ENCODE measurements at places on chromosomes 12 and 14.

DNA sequence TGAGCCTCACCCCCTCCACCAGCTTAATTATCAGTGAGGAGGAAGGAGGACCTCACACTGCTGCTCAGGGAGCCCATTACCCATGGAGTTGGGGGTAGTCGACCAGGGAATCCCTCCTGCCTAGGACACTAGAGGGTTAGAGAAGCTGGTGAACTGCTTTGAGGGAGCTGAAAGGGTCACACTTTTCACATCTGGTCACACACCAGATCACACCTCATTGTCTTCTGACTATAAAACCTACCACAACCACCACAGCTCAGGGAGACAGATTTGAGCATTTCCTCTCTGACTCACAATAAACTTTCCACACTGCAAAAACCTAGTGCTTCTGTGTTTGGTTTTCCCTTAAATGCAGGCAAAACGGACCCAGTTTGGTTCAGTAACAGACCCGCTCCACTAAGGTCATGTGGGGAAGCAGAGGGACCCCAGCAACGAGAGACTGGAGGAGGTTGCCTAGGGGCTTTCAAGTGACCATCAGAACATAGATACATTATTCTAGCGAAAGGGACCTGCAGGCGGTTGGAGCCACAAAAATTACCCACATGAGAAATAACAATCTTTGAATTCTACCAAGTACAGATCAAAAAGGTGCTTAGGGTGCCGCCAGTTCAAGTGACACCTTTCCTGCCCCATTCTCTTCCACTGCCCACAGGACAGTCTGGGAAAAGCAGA lies 151.4 kb upstream of the AVPR1A start:
- peak overlapping the region; percentile 12 for H3K4me3 ChIP-seq
- H3K27me3 ChIP-seq: peaks cover 5% of the 10 kb centered on the region
- DNase-seq: peak; percentile 38
- H3K4me1 ChIP-seq: peaks cover 8% of the 10 kb centered on the region
- no peaks in the 10 kb centered on the region for H3K36me3 ChIP-seq
- H3K27ac ChIP-seq: no peak overlapping the region

- H3K4me3 ChIP-seq: peak overlapping the region; percentile 91
- H3K4me1 ChIP-seq: peaks cover 23% of the 10 kb centered on the region
- no peak for DNase-seq
- H3K36me3 ChIP-seq: no peaks in the 10 kb centered on the region
- H3K27ac ChIP-seq: peak overlapping the region; percentile 95
- H3K27me3 ChIP-seq: peaks cover 6% of the 10 kb centered on the region
Observed at GRCh38 chr12:46382408-46382963, 9.9 kb upstream of the SLC38A2 start.

- no peak for DNase-seq
- H3K36me3 ChIP-seq: no peaks in the 10 kb centered on the region
- no peaks in the 10 kb centered on the region for H3K27me3 ChIP-seq
- no peak overlapping the region for H3K27ac ChIP-seq
Observed at GRCh38 chr12:115149685-115150378, 465.9 kb upstream of the TBX3 start.

DNA sequence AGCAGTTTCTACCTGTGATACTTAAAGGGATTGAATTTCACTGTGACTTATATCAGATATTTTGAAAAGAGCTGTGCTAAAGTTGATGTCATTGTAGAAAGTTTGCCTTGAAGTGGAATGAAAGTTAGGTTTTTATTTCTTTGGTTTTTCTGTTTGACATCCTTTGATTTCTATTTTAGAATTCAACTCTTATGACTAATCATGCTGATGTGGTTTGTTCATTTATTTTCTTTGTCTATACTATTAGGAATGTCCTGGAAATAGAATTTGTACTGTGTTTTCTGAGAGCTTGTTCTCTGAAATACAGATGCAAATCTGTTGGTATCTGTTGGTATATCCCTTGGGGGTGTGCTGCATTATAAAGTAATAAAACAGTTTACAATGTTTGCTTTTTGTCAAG lies 3.3 kb downstream of the CNOT2 start:
- H3K4me3 ChIP-seq: no peak overlapping the region
- H3K27ac ChIP-seq: peak overlapping the region; percentile 3
- peaks cover 91% of the 10 kb centered on the region for H3K4me1 ChIP-seq
- peaks cover 30% of the 10 kb centered on the region for H3K27me3 ChIP-seq
- H3K36me3 ChIP-seq: no peaks in the 10 kb centered on the region

DNA sequence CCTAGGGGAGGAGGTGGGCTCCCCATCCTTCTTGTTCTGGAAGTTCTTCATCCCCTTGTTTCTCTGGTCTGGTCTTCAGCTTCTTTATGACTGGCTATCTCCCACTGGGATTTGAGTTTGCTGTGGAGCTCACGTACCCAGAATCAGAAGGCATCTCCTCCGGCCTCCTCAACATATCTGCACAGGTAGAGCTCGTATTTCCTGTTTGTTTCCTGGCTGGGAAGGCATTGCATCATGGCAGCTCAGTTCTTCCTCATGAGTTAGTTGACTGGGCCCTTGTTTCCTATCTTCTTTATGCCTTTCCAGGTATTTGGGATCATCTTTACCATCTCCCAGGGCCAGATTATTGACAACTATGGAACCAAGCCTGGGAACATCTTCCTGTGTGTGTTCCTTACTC lies 19.8 kb downstream of the ERG28 start:
- H3K27me3 ChIP-seq: no peaks in the 10 kb centered on the region
- H3K27ac ChIP-seq: no peak overlapping the region
- H3K4me1 ChIP-seq: no peaks in the 10 kb centered on the region
- peaks cover 17% of the 10 kb centered on the region for H3K36me3 ChIP-seq
- DNase-seq: no peak

- no peaks in the 10 kb centered on the region for H3K4me1 ChIP-seq
- H3K4me3 ChIP-seq: no peak overlapping the region
- H3K36me3 ChIP-seq: peaks cover 4% of the 10 kb centered on the region
Observed at GRCh38 chr14:92173668-92174067, 51.9 kb downstream of the CPSF2 start.

GRCh38 chr14:80084196-80084595 lies 127.1 kb downstream of the DIO2 start:
- H3K27ac ChIP-seq: no peak overlapping the region
- no peaks in the 10 kb centered on the region for H3K4me1 ChIP-seq
- no peak overlapping the region for H3K4me3 ChIP-seq
- no peaks in the 10 kb centered on the region for H3K27me3 ChIP-seq
- no peak for DNase-seq

DNA sequence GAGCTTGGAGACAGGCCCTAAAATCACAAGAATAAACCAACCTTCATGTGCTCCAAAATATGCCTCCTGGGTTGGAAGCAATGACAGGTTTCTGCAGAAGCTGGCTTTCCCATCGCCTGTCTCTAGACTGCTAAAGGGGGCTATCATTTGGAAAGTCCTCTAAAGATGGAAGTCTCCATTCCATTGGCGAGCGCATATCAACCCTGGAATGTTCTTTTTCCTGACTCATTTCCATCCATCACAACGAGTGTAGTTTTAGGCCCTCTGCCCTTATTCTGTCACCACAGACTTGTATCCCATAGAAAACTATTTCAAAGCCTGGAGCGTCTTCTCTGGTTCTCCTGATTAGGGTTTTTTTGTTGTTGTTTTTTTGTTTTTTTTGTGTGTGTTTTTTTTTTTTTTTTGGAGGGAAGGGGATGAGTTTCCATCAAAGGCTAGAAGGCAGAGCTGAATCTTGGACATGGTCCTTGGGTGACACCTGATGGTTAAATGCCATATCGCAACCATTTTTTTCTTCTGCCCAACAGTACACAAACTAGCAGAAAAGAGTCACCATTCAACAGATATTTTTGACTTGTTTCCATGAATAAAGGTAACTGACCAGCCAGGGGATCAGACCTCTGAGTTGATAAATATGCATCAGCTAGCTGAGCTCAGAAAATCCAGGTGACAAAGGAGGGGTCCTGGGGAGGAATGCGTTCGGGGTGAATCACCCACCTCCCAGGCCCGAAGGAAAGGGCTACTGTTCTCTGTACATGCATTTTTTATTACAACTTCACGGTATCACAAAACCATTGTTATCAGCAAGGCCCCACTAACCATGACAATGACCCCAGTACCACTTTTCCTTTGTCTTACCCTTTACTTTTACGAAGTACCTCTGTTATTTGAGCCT lies 40.5 kb downstream of the KCNA5 start:
- peak; percentile 6 for DNase-seq
- H3K4me3 ChIP-seq: no peak overlapping the region
- no peaks in the 10 kb centered on the region for H3K36me3 ChIP-seq
- no peaks in the 10 kb centered on the region for H3K27me3 ChIP-seq
- no peaks in the 10 kb centered on the region for H3K4me1 ChIP-seq

DNA sequence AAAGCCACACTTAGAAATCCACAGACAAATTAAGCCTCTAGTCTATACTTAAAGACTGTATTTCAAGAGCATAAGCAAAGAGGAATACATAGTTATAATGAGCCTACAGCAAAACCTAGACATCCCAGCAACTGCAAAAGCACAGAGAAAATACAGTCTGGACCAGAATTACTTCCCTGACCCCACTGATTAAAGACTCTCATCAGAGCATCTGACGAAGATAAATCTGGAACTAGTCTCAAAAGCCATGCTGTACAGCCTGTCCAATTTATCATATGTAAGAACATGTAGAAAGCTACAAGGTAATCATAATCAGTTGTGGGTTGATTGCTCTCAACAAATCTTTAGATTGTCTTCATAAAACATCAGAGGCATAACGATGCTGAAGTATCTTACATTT lies 285.1 kb upstream of the CAND1 start:
- no peak overlapping the region for H3K4me3 ChIP-seq
- no peak overlapping the region for H3K27ac ChIP-seq
- no peaks in the 10 kb centered on the region for H3K4me1 ChIP-seq
- no peak for DNase-seq

GRCh38 chr12:124411281-124411878 lies 116.5 kb downstream of the RFLNA start:
- H3K36me3 ChIP-seq: peaks cover 7% of the 10 kb centered on the region
- no peak overlapping the region for H3K4me3 ChIP-seq
- H3K27me3 ChIP-seq: no peaks in the 10 kb centered on the region
- H3K4me1 ChIP-seq: peaks cover 12% of the 10 kb centered on the region

DNA sequence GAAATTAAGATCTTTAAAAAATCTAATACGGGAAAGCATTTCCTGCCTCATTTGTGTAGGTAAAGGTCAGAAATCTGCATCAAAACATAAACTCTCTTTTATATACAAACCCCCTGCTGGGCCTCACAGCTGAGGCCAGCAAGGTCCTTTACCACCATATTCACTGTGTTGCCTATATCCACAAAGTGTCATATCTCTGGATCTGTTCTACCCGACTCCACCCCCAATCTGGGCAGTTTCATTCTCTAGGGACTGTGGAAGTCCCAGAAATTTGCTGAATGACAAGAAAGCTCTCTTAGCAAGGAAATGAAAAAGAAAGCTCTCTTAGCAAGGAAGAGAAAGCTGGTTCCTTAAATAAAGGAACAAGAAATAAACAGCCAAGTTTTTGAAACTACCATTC lies 301.7 kb downstream of the KCNH5 start:
- no peaks in the 10 kb centered on the region for H3K4me1 ChIP-seq
- no peak overlapping the region for H3K4me3 ChIP-seq
- no peaks in the 10 kb centered on the region for H3K36me3 ChIP-seq
- H3K27me3 ChIP-seq: peaks cover 3% of the 10 kb centered on the region

DNA sequence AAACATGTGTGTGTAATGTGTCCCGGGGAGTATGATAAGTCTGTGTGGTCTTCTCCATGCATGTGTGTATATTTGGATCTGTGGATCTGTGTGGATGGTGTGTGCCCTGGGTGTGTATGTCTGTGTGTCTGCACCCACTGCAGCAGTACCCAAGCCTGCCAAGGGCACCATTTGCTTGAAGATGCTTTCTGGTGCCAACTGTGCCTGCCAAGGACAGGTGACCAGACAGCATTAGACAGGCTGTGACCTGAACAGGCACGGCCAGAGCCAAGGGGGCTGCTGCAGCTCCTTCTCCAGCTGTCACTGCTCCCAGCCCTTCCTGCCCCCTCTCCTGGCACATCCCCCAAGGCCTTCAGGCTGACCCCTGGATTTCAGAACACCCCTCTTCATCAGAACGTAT lies 35.0 kb downstream of the DTX1 start:
- peaks cover 68% of the 10 kb centered on the region for H3K4me1 ChIP-seq
- no peaks in the 10 kb centered on the region for H3K27me3 ChIP-seq
- no peak for DNase-seq
- H3K4me3 ChIP-seq: peak overlapping the region; percentile 2
- H3K36me3 ChIP-seq: no peaks in the 10 kb centered on the region
